Activated CD8-positive, alpha-beta memory T cell treated with anti-CD3 and anti-CD28 coated beads for 1 hour (primary cell): ENCODE measurements at places on chromosomes 2 and 18.

GRCh38 chr2:46336283-46336959, 39.2 kb downstream of the EPAS1 start:
- DNase-seq: no peak

- no peak for DNase-seq
Observed at GRCh38 chr2:159620796-159621195, 4.4 kb upstream of the BAZ2B start.

DNA sequence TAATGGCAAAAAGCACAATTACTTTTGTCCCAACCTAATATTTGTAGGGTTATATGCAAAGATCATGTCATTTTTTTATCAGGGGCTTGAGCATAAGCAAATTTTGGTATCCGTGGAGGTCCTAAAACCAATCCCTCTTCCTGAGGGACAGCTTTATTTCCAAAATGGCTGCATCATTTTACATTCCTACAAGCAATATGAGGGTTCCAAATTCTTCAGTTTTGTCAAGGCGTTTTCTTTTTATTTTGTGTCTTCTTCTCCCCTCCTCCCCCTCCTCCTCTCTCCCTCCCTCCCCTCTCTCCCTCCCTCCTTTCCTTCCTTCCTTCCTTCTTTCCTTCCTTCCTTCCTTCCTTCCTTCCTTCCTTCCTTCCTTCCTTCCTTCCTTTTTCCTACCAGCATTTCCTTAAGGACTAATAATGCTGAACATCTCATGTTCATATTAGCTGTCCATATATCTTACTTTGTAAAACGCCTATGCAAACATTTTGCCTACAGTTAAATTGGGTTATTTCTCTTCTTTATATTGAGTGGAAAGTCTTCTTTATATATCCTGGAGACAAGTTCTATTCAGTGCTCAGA, 881.8 kb downstream of the DCDC2C start:
- DNase-seq: no peak

- no peak for DNase-seq
Observed at GRCh38 chr18:11578799-11579198, 30.6 kb upstream of the SLC35G4 start.

DNA sequence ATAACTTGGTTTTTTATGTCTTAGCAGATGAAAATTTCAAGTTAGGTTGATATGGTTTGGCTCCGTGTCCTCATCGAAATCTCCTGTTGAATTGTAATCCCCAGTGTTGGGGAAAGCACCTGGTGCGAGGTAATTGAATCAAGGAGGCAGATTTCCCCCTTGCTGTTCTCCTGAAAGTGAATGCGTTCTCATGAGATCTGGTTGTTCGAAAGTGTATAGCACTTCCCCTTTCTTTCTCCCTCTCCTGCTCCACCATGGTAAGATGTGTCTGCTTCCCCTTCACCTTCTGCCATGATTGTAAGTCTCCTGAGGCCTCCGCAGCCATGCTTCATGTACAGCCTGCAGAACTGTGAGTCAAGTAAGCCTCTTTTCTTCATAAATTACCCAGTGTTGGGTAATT, 242.1 kb upstream of the TNP1 start:
- no peak for DNase-seq

DNA sequence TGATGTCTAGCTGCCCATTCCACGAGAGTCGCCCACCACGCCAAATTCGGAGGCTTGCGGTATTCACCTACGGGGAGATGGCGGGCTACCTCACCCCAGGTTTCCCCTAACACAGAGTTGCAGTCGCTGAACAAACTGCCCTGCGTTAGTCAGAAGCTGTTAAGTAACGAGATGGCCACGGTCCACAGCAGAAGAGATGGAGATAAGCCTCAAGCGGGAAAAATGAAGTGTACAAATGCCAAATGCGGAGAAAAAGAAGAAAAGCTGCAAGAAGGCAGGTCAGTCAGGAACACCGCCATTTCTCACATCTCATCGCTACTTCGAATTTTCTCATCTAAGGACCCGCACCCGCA, 425 bp downstream of the ASB3 start:
- DNase-seq: no peak

GRCh38 chr18:8610459-8610851, 1.2 kb downstream of the RAB12 start:
- no peak for DNase-seq

DNA sequence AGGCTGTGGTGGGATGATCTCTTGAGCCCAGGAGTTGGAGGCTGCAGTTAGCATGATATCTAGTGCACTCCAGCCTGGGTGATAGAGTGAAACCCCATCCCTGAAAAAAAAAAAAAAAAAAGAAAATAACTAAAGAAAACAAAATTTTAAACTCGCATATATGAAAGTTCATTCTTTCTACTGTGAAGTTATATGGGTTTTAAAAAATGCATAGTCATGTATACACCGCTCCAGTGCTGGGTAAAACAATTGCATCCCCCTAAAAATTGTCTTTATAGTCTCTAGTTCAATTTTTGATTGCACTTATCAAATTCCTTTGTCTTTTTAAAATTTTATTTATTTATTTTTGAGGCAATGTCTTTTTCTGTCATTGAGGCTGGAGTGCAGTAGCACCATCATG, 65.0 kb upstream of the ACYP2 start:
- no peak for DNase-seq

DNA sequence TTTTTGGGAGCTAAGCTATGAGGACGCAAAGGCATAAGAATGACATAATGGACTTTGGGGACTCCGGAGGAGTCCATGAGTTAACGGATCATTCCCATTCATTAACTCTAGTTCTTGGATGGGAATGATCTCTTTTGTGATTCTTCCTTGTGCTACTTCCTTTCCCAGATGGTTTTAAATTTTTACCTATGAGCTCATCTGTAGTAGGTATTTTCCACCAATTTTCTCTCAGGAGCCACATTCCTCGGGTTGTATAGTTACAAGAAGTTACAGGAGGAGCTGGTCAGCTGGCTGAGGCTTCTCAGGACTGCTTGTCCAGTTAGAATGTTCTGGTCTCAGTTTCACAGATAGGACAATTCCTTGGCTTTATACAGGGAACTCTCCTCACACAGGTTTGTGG, 42.9 kb upstream of the LPIN2 start:
- no peak for DNase-seq

DNA sequence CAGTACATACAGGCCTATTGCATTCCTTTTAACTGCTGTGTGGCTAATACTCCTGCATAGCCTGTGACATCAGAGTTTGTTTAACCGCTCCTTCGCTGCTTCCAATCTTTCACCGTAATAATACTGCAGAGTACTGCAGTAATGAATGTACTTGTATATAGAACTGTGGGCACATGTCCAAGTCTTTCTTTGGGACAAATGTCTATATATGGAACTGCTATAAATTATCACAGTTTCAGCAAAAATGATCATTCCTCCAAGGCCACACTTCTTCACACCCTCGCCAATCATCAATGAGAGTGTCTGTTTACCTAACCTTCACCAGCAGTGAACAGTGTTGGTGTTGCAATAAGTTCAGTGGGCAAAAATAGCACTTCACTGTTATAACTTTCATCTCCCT, 230.4 kb downstream of the SP3 start:
- DNase-seq: no peak

GRCh38 chr18:32911660-32912284, 138.9 kb upstream of the KLHL14 start:
- no peak for DNase-seq
